ENCODE measurements at places on chromosomes 1 and 21.

DNA sequence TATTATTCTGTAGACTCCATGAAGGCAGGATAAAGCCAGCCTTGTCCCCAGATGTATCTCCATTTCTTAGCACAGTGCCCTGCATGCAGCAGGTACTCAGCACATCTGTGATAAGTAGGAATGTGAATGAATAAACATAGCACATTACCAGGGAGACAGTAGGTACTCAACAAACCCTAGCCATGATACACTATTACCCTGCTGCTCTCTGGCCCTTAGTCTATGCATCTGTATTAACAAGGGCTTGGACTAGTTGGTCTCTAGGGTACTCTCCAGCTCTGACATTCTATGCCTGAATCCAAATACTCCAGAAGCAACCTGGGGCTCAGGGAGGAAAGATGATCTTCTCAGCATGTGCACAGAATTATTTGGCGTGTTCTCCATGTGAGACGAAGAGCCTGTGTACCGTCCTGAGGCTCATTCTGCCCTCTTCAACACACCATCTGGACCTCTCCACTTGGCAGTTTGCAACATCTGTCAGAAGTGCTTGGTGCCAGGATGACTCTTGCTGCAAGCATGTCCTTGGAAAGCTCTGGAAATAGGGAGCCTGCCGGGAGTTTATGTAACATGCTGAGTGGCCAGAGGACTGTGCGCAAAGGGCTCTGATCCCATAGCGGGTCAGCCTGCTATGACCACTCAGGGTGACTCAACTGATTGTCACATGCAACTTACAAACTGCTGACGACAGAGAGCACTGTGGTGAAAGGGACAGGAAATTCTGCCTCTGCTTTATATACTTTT is 228.2 kb upstream of the USP24 start:
- DNase-seq: no peak

GRCh38 chr21:19731251-19731650 is 1267.0 kb upstream of the NCAM2 start:
- no peak for DNase-seq

GRCh38 chr1:111212634-111213335 is 12.3 kb upstream of the DENND2D start:
- no peak for DNase-seq

- DNase-seq: no peak
These were observed 30.1 kb downstream of the OLFML3 start for GRCh38 chr1:114009393-114009792.

DNA sequence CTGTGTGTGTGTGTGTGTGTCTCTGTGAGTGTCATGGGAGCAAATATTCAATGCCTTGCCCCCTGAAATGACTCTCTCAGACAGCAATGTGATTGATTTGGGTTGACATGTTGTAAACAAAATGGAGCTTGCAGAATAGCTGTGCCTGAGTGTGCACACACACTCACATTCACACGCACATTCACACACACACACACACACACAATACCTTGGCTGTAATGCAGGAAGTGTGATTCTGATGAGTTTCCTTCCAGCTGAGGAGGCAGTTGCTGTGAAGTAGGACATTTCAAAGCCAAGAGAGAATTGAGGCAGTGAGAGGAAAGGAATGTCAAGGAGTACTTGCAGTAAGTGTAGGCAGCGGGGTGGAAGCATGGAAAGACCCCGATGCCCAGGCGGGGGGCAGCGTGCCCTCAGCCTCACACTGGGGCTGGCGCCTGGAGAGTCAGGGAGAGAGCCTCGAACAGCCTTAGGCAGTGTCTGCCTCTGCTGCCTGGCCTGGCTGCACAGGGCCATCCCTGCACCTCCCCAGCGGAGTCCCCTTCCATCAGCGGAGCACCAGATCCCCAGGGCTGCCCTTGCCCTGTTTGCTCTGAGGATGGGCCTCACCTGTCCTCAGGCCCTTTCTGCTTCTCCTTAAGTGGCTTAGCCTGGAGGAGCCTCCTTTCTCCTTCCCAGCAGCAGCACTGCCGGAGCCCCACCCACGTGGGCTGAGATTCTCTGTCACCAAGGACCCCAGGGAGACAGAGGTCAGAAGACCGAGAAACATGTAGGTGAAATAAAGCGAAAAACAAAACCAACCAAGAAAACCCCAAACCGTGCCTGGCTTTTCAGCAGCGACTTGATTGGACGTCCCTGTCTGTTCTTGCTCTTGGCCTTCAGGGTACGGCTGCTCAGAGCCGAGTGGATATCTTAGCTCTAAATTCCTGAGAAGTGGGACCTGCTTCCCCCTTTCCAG is 9.2 kb downstream of the VASH2 start:
- peak; percentile 79 for DNase-seq

DNA sequence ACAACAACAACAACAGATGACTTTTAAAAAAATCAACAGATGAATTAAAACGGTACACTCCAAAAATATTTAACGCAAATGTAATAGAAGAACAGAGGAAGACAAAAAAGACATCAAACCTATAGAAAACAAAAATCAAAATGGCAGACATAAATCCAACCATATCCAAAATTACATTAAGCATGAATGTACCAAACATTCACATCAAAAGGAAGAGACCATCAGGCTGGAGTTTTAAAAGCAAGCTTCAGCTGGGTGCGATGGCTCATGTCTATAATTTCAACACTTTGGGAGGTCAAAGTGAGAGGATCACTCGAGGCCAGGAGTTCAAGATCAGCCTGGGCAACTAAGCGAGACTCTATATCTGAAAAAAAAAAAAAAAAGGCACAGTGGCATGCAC is 116.2 kb downstream of the SMYD3 start:
- no peak for DNase-seq

DNA sequence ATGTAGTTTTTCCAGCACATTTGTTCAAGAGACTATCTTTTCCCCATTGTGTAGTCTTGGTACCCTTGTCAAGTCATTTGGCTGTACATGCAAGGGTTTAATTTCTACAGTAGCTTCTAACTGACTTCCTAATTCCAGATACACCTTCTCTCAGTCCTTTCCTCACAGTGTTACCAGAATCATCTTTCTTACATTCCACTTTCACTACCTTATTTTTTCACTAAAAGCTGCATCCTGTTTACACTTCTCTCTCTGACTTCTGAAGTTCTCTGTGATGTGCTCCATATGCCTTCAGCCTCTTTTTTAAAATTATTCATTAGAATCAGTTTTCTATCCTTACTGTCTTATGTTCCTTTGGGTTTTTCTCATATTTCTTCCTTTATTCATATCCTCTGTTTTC is 57.1 kb upstream of the RWDD3 start:
- no peak for DNase-seq

GRCh38 chr1:163188947-163189346 is 13.8 kb downstream of the RGS5 start:
- no peak for DNase-seq

- no peak for DNase-seq
These were observed 1.2 kb downstream of the LENEP start for GRCh38 chr1:154994591-154994990.

DNA sequence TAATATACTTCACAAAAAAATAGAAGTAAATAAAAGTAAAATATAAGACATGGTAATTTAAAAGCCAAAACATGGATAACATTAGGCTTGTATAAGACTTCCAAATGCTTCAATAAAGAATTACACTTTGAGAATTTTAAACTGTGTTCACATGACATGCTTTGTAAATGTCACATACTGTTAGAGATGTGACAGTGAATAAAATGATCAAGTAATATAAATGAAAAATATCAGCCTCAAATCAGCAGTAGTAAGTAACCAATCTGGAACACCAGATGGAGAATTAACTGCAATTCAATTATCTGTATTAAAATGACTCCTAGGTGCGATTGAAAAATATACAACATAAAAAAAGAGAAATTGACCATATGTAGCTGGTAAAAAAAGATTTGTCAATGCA is 1260.8 kb downstream of the BRINP3 start:
- DNase-seq: no peak

- DNase-seq: no peak
These were observed 68.8 kb downstream of the DDAH1 start for GRCh38 chr1:85396194-85396593.

- DNase-seq: no peak
These were observed 433.4 kb upstream of the CAMK1G start for GRCh38 chr1:209150114-209150513.

DNA sequence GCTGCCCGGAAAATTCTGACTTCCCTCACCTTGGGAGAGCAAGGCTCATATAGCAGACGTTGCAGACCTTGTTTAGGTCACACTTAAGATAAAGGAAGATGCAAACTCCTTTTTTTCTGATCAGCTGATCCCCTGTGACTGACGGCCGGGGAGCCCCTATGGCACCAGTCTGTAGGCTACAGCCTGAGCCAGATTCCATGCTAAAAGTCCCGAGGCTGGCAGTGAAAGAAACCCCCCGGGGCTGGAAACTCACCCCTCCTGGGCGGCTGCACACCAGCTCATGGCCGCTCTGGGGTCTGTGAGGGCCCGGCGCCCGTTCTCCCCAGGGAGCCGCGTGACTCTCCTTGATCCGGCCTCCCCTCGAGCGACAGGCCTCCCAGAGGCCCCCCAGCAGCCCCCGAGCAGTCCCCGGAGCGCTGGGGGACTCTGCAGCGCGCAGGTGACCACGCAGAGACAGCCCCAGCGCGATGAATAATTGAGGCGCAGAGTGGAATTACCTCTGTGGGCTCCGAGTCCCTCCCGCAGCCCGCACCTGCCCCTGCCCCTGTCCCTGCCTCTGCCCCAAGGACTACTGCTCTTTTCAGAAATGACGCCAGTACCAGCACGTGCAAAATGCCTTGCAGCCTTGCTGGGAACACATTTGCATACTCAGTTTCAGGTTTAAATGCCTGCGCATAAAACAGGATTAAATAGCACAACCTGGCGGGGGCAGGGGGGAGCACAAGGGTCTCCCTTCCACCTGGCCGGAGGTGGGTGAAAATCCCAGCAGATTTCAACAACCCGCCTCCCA is 62.6 kb upstream of the CLDN14 start:
- DNase-seq: peak; percentile 70

DNA sequence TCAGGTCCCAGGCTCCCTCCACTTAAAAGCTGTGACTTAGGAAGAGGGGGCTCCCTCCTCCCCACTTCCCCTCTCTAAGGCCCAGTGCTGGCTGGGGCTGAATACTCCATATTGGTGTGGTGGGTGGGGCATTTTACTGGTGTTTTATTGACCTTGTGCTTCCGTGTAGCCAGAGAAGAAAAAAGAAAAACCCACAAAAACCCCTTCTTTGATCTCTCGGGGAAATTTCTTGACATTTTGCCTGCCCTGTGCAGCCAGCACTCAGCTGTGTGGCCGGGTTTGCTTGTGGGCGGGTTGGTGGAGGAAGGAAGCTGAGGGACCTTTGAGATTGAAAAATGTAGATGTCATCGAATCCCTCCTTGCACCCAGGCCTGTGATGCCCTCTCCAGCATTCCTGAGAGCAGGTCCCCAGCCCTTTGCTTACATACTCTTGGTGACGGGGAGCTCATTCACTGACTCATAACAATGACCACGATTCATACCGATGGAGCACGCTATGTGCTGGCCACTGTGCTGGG is 24.8 kb downstream of the TNFRSF8 start:
- DNase-seq: peak; percentile 76

GRCh38 chr1:171221665-171222591 is 26.4 kb upstream of the FMO1 start:
- DNase-seq: no peak
